ENCODE measurements at places on chromosomes 2 and 18. TPM values are rescaled to one million over a fixed set of nuclear protein-coding genes. Genes with fewer than 3 reads are reported as not detected.

NDUFS1 gene
- total RNA-seq: 45.9 TPM

GRCh38 chr2:38748391-38748790 is 2.8 kb downstream of the SRSF7 start:
- H3K27ac ChIP-seq: no peak overlapping the region
- H3K27me3 ChIP-seq: no peaks in the 10 kb centered on the region
- peaks cover 60% of the 10 kb centered on the region for H3K36me3 ChIP-seq
- peak; percentile 39 for DNase-seq

- DNase-seq: no peak
- H3K27me3 ChIP-seq: no peaks in the 10 kb centered on the region
- no peaks in the 10 kb centered on the region for H3K4me1 ChIP-seq
- H3K27ac ChIP-seq: no peak overlapping the region
These were observed 39.5 kb upstream of the RTN4 start for GRCh38 chr2:55089726-55090125.

GRCh38 chr2:149017116-149017985 is 21.1 kb upstream of the LYPD6B start:
- peak; percentile 84 for DNase-seq
- no peaks in the 10 kb centered on the region for H3K36me3 ChIP-seq
- peaks cover 4% of the 10 kb centered on the region for H3K4me1 ChIP-seq
- H3K4me3 ChIP-seq: no peak overlapping the region

STPG4 gene
- total RNA-seq: 0.21 TPM

All from natural killer cell (primary cell).